ENCODE measurements at places on chromosomes 16 and 17. TPM values are rescaled to one million over a fixed set of nuclear protein-coding genes. Genes with fewer than 3 reads are reported as not detected.

DNA sequence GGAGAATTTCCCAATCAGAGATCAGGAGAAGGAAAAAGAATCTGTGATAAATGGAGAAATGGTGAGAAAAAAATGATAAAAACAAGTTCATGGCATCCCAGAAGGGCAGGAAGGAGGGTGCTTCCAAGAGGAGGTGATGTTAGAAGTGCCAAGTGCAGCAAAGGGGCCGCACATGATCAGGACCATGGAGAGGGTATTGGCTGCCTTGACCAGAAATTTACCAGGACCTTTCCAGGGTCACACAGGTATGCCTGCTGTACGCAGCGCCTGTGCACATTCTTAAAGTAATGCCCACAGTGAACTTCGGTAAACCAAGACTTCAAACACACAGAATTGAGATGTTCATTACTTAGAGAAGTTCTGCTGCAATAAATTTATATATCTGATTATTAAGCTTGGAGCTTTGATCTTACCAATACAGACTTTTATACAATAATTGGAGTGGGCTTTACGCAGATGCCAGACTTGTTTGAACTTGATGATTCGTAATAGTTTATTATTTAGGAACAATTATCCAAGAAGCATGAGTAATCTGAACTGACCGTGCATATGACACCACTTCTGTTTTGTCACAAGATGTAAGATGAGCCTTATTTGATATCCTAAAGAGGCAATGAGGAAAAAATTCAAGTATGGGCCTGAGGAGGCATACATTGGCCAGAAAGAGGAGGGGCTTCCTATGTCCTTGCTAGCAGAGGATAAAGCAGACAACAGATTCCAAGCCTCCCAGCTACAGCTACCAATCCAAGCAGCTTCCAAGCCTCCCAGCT lies 2.2 kb upstream of the KRT33A start:
- DNase-seq = no peak

GRCh38 chr17:19360772-19361171 lies 1.8 kb downstream of the B9D1 start:
- DNase-seq = no peak

GRCh38 chr17:57108671-57109392 lies 23.8 kb downstream of the AKAP1 start:
- DNase-seq = no peak

DNA sequence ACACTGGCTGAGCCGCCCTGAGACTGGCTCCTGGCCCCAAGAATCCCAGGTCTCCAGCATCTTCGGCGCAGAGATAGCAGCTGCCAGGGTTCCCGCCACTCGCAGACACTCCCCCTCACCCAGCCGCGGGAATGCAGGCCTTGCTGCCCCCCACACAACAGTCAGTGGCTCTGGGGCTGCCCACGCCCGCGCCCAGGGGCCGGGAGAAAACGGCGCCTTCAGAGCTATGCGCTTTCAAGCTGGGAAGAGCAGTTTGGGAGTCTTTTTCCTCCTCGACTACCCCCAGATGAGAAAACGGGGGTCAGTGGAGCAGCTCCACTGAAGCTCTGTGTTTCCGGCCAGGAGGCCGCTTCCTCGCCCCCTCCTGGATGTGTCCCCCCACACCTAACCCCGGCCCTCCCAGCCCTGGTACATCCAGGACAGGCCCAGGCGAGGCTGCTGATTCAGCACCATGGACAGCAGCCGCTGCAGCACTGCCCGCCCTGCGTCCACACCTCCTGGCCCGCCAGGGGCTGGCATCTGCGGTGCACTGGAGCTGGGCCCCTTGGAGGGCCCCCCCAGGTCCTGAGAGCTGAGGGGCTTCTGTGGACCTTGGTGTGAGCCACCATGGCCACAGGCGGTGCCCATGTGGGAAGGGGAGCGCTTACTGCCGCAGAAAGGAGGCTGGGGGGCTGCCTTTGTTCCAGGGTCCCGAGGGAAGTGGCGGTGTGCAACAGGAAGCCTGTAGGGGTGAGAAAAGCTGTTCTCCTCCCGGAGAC lies 35.7 kb downstream of the CACNA1H start:
- no peak for DNase-seq

DNA sequence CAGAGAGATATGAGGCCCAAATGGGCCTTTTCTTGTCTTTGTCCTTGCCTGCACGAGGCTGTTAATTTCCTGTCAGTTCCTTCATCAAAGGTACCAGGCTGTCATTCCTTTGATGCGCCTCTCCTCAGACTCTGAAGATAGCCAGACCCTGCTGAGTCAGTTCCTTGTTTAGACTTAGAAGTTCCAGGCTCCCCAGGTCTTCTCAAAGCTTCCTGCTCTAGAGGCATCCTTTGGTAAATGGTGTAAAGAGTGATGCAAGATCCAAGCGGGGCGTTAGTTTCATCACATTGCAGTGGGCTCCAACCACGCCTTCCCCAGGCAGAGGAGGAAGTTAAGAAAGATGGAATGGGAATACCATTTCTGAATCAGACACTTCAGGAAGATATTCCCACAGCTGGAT lies 4.0 kb upstream of the CDH11 start:
- no peak for DNase-seq

GRCh38 chr17:39738983-39739884 lies 1.5 kb downstream of the GRB7 start:
- DNase-seq = peak; percentile 10

Gene SMIM36
- total RNA-seq = not detected

Gene PERCC1
- not detected for total RNA-seq
